ENCODE measurements at places on chromosomes 1 and 21.

DNA sequence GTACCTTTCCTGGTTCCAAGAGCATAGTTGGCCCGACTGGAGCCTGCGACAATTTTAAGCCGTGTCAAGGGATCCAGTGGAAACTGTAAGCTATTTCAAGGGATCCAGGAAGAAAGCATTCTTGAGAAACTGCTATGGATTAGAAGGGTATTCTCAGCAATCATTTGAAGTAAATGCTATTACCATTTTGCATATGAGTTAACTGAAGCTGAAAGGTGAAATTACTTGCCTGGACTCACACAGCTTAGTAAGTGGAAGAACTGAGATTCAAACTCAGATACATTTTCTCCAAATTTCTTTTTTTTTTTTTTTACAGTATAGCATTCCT, 589 bp downstream of the ZNF684 start:
- DNase-seq = no peak

DNA sequence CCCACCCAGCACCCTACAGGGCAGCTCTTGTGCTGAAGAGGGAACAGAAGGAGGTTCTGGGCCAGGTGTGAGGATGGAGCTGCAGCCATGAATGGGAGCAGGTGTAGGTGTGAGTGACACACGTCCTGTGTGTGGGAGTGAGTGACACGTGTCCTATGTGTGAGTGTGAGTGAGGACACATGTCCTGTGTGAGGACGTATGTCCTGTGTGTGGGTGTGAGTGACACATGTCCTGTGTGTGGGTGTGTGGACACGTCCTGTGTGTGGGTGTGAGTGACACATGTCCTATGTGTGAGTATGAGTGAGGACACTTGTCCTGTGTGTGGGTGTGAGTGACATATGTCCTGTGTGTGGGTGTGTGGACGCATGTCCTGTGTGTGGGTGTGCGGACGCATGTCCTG, 26.4 kb downstream of the MEGF6 start:
- DNase-seq = no peak

GRCh38 chr1:198254948-198255347, 98.2 kb downstream of the NEK7 start:
- no peak for DNase-seq

DNA sequence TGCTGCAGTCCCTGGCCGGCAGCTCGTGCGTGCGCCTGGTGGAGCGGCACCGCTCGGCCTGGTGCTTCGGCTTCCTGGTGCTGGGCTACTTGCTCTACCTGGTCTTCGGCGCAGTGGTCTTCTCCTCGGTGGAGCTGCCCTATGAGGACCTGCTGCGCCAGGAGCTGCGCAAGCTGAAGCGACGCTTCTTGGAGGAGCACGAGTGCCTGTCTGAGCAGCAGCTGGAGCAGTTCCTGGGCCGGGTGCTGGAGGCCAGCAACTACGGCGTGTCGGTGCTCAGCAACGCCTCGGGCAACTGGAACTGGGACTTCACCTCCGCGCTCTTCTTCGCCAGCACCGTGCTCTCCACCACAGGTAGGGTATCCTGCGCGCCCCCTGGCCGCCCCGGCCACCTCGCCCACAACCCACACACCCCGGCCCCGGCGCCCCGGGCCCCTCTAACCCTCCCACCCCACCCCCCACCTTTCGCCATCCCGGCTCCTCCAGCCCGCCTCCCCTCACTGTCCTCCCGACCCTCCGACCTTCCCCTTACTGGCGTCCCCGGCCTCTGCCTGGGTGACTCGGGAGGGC, 352 bp downstream of the KCNK1 start:
- DNase-seq = peak; percentile 43

GRCh38 chr21:44569861-44570517, 3.5 kb upstream of the KRTAP10-4 start:
- no peak for DNase-seq
